LHCN-M2 (cell line): ENCODE measurements at places on chromosomes 6 and 20.
A peak's percentile ranks its signal among the peaks of the same experiment; 100 is the strongest.

DNA sequence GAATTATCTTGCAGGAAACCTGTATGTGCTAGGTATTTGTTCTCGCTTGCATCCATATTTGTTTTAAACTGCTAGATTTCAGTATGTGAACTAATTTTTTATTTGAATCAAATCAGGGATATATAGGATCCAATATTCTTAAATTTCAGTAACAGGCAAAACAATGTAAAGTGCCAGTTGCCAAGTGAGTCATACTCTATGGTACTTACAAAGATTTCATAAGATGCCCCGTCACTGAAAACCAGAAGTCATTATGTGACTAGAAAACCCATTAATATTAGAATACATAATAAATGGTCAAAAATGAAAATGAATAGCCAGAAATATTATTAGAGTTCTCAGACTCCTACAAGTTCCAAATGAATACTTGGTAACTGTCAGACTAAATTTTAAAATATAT is 481.2 kb downstream of the TFAP2A start:
- peak; percentile 1 for DNase-seq

- no peak for DNase-seq
Measured at GRCh38 chr6:129882510-129883023, 21.5 kb upstream of the TMEM244 start.

DNA sequence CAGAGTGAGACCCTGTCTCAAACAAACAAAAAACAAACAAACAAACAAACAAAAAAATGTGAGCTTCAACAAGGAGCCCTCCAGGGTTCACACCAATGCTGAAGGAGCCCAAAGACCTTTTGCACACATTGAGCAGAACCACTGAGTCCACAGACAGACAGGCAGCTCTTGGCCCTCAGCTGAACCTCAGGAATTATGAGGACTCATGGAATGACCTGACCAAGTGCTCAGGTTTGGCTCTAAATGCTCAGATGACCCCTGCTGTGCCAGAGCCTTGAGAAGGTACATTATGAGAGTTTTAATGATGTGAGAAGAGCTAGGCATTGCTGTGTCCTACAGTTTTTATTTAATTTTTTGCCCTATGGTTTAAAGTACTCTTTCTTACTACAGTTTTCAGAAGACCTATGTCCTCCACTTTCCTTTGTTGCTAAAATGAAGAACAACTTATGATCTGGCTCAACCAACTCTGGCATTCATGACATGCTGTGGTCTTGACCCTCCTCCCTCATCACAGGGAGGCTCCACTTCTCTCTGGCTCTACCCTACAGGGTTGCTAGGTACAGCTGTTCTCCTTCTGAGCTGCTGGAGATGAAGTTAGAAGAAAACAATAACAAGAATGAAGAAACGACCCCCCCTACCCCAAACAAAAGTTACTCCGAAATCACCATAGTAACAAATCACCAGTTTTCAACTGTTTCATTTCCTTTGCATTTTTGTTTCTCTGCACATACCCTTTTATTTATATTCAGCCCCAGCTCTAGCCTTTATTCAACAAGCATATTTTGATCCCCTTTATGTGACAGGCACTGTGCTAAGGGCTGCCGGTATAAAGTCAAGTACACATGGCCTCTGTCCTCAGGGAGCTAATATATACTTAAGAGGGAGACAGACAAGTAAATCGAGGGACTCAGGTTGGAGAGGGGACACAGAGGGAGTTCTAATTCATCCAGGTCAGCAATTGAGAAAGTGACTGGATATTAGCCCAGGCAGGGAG is 128.7 kb upstream of the TRAF3IP2 start:
- peak; percentile 36 for DNase-seq

DNA sequence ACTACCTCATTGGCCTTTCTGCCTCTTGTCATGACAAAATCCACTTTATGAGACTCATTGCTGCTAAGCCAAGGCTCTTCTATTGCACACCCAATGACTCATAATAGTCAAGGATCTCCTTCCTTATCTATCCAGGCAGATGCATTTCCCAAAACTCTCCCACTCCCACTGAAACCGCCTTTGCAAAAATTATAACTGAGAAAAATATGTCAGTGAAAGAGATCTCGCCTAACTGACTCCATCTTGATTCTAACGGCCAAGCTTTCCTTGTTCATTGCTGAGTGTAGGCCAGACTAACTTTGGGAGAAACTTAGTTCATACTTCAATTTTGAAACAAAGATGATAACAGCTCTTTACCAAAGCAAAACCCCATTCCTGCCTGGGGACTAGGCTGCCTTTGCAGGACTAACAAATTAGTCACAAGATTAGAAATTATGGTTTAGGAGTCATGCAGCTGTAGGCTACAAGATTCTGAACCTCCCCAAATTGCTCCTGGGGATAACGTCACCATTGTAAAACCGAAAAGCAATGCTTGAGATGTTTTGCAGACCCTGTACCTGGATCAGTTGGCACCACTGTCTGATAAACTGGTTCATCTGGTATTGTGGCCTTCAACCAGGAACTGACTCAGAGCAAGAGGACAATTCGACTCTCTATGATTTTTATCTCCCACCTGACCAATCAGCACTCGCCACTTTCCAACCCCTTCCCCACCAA is 47.1 kb downstream of the HAO1 start:
- DNase-seq, result no peak

DNA sequence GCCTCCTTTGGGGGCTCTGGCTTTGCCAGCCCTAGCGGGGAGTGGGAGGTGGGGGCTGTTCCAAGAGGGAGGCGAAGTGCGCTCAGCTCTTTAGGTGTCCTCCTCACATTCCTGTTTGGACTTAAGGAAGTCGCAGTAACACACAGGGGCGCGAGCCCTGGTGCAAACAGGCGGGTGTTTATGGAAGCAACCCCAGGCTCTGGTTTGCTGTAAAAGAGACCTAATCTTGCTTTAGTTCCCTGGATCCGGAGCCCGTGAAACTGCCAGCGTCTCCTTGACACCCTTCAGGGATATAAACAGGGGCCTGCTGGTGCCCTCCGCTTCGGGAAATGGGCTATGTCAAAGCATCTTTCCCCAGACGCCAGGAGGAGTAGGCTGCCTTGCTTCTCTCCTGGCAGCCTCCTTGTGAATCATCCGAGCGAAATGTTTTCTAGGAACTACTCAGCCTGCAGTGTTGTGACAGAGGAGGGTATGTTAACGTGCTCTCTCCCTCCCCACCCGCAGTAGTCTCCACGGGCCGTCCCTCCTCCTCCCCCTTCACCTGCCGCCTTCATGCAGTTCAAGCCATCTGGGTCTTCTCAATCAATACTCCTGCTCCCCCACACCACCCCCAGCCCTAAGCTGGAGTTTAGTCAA is 168.0 kb upstream of the LRFN2 start:
- DNase-seq, result no peak

- peak; percentile 3 for DNase-seq
Measured at GRCh38 chr20:60139663-60140446, 181.6 kb downstream of the CDH26 start.

GRCh38 chr6:92380803-92381601 is 1038.4 kb downstream of the EPHA7 start:
- DNase-seq, result no peak
